Muscle of leg (tissue), 16 donors: ENCODE measurements at places on chromosomes 1 and 21. TPM values are rescaled to one million over a fixed set of nuclear protein-coding genes. Genes with fewer than 3 reads are reported as not detected.

DNA sequence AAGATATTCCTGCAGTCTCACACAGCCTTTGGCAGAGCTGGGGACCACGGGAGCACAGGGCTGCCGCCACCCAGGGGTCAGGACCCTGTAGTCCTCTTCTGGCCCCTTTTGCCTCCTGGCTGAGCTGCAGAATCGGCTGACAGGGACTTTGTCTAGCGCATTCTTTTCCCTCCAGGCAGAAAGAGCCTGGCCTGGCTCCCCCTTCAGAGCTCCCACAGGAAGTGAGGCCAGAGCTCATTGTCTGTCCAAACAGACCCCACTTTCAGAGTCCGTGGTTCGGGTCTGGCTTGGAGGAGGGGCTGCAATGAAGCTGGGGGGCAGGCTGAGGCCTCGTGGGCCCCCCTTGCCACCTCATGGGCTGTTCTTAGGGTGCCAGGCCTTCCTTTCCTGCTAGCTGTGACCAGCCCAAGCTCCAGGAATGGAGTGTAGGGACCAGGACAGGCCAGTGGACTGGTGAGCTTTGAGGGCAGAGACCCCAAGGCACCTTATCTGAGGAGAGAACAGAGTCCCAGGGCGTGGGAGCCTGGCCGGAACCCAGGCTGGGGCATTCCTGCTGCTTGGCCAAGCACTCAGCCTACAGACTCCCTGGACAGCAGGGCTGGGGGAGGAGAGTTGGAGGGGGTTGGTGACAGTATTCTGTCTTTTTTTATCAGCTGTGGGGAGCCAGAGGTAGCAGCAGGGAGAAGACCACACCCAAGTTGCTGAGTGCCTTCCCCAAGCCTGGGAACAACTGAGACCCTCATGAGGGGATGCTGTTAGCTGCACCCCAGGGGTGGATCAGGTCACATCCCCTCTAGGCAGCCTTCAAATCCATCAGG, 4.7 kb downstream of the CELSR2 start:
- DNase-seq, result peak; percentile 74

DNA sequence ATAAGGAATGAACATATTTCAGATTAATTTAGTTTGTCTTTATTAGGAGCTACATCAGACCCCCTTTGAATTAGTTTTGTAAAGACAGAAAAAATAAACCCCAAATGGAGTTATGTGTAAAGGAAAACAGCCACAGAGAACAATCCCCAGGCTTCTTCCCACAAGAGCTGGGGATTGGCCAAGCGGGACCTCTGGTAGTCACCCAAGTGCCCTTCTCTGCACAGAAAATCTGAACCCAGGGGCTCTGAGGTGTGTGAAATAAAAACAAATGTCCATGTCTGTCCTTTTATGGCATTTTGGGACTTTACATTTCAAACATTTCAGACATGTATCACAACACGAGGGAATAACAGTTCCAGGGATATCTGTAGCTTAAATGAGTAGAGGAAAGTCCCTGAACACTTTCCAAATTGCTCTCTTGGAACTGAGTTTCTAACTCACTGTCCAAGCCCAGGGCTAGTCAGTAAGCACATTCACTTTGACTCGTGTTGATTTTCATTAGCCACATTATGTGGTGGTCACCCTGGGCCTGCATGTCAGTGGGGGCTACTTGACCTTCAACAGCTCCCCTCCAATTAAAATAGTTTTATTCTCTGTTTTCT, 22.5 kb downstream of the DPT start:
- DNase-seq, result peak; percentile 54

- DNase-seq, result no peak
Measured at GRCh38 chr1:193631306-193631705, 444.9 kb upstream of the B3GALT2 start.

- no peak for DNase-seq
Measured at GRCh38 chr1:99370476-99370875, 106.2 kb downstream of the PLPPR4 start.

DNA sequence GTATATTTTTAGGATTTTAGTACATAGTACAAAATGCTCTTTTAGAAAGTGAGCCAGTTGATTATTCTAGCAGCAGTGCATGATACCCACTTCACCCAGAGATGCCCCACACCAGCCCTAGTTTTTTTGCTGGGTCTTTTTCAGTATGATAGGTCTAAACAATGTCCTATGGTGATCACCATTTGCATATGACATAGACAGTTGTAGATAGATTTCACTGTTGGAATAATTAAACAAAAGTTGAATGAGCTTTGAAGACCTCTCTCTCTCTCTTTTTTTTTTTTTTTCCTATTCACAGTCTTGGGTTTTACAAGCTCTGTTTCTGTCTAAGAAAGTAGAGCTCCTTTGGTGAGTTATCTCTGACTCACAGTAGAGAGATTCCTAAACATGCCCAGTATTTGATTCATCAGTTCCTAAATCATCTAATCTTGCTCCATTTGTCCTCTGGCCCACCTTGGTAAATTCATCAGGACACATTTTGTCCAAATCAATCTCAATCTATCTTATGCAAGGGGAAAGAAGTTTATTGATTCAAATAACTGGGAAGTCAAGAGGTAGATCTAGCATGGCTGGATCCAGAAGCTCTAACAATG, 44.7 kb upstream of the VAV3 start:
- DNase-seq, result no peak

DNA sequence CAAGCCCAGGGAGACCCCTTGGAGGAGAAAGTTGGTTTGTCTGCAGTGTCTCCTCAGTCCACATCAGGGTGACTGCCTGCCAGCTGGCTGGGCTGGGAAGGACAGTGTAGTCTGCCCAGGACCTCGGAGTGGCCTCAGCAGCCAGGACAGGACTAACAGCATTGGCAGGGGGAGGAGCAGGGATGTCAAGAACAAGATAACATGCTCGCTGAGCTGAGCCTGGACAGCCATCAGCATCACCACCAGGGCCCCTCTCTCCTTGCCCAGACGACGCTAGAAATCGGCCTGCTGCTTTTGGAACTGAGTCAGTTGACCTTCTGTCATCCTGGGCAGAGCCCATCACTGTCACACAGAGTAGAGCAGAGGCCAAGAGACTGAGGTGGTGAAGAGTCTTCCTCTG, 83.6 kb upstream of the CNTN2 start:
- no peak for DNase-seq

DNA sequence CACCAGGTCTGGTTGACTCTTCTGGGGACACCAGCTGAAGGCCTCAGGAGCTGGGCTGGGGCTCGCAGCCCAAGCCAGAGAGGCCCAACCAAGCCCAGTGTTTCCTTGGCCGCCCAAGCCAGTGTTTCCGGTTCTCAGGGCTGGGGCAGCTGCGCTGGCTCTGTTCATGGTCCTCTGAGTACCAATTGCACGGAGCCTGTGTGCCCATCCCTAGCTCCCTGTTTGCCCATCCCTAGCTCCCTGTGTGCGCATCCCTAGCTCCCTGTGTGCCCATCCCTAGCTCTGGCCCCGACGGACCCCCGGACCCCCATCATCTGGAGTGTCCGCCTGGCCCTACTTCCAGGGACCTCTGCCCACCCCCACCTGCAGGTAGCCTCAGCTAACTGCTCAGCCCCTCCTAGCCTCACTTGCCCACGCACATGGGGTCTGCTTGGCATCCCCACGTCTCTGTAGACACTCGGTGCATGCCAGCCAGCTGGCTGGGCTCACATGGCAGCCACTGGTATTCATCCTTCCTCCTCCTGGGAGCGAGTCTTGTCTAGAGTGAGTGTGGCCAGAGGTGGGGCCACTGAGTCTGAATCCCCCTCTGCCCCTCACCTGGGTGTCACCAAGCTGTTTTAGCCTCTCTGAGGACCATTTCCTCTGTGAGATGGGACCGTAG, 64.0 kb downstream of the WNT9A start:
- peak; percentile 3 for DNase-seq

DNA sequence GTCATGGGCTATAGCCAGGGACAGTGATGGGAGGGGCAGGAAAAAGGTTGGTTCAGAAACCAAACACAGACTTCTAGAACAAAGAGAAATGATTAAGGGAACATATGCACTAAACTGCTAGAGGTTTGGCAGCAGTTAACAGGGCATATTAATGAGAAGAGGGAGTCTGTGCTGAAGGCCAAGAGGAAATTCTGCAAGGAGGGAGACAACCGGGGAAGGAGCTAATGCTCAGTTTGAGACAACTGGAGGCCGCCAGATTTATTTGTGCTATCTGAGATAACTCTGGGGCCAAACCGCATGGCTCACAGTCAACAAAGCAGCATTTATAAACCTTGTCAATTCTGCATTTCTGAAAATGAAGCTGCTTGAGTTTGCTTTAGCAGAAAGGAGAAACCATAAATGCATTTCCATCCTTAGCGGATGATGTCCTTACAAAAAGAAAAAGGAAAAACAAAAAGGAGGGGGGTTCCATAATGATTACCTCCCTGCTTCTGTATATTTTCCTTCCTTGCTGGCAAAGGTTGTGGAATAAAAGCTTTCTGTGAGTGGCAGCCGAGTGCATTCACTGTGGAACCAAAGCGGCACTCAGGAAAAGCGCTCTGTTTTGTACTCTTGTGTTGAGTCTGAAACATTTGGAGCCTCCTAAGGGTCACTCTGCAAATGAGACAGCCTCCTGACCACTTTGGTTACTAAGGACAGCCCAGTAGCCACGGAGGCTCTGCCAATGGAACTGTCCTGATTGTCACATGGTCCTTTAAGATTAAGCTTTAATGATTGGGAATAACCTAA, 70.3 kb downstream of the SIM2 start:
- peak; percentile 76 for DNase-seq

DNA sequence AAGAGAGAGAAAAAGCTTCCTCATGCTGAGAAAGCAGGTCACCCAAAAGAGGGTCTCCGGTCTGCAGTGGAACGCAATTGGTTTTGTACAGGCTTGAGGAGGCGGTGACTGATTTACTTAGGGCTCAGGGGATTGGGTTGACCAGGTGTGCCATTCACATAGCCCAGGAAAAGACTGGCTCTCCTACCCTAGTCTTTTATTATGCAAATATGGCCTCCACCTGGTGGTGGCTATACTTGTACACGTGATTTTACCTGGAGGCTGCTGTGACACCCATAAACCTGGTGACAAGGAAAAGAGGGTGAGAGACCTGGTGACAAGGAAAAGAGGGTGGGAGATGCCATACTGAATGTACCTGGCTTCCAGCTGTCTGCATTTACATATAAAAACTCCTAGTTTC, 49.9 kb downstream of the DNTTIP2 start:
- no peak for DNase-seq

GRCh38 chr1:1540090-1540817, at the start of gene TMEM240:
TSS of gene TMEM240 (minus strand) at chr1:1540624. CDS start at chr1:1540346, 278 bp downstream.
- DNase-seq, result peak; percentile 91

DNA sequence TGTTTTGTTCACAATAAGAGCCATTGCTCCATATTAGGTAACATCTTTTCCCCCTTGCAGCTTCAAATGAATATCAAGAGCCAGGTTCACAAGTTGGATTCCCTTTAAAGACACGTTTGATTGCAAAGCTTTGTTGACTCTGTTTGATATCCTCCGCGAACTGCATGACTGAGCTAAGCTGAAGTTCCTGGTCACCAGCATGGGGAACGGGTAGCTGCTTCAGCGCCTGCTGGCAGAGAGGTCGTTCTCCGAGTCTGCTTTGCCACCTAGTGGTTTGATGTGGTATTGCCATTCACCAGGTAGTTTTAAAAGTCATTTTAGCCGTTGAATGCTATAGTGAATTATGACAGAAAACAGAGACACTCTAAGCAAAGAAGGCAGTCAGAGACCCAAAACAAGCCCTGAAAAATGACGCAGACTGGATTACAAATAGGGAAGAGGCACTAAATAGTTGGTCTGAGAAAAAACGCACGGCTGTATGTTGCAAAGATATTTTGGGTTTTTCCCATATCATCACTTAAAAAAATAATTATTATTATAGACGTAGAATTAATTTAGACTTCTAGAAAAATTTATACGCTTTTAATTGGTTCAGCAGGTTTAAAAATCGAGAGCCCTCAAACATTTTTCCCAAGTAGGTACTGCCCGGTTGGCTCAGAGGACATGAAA, 193.5 kb upstream of the FMN2 start:
- DNase-seq, result peak; percentile 88

DNA sequence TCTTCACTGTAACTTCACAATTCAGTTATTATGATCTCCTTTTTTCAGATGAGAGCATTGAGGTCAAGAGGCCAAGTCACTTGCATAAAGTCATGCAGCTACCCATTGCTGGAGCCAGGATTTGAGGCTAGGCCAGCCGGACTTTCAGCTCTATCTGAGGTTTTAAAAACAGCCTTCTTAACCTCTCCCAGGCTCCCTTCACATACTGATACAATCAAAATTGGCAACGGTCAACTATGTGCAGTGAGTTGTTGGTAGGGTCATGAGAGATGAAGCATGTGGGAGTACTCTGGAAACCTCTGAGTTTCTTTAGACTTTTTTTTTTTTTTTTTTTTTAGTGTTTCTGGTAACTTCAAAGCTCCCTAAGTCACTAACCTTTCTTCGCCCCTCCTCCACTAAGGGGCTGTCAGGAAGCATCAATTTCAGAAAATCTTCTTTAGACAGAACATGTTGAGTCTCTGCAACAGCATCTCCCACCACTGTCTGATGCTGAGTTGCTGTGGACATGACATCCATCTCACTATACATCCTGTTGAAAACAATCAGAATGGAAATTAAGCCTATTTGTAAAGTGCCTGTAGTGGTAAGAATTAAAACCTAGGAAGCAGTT, 201.8 kb downstream of the SIPA1L2 start:
- no peak for DNase-seq

GRCh38 chr1:203166192-203166940, 9.3 kb downstream of the MYBPH start:
- DNase-seq, result peak; percentile 16

DNA sequence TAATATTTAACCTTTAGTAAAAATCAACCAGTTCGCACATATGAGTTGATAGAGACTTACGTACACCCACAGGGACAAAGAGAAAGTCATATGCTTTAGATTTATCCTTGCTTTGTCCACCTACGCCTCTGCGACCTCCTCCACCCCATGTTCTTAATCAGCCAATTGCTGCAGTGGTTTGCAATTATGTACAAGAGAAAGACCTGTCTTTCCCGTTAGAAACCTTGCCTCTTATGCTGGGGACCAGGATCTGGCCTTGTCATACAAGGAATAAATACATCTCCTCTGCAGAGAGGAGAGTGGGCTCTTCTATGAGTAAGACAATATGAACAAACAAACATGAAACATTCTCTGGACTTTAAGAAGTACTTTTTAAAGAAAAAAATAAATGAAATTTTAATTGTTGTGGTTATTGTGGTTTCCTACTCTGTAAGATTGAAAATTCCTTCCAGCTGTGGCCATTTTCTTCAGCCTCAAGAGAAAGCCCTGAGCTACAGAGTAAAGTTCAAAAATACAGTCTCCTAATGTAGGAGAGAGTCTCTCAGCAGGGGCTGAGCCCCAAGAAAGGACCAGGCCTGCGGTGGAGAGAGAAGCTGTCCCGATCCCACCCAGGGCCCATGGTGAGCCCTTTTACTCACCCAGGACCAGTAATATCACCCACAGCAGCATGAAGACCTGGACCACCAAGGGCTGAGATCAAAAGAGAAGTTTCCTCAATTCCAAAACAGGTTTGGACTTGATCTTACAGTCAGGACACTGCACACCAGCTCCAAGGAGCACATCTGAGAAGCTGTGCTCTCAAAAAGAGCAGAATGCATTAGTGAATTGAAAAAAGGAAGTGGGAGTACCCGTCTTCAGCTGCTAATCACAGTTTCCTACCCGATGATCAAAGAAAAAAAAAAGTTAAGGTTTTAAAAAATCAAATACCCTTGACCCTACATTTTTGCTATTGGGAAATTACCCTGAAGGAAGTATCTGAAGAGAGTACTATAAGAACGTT, at the start of gene FCRL5:
Gene FCRL5 (minus strand): TSS at position 822 of the 1,000 bp plus-strand sequence. CDS start 153 bp downstream, at position 669.
- no peak for DNase-seq

Gene HCRTR1
- total RNA-seq, result 0.04 TPM

Gene KIAA1614
- 11.7 TPM for total RNA-seq

Gene PLEKHO1
- total RNA-seq, result 64.6 TPM

Gene C1orf105
- 105 TPM for total RNA-seq

Gene ASCL5
- total RNA-seq, result 0.04 TPM

Gene SEMA4A
- 2.5 TPM for total RNA-seq

Gene SIK1
- total RNA-seq, result 2.7 TPM

Gene CCDC181
- 0.66 TPM for total RNA-seq

Gene S100A14
- total RNA-seq, result 0.18 TPM

Gene SPRR2G
- total RNA-seq, result not detected

Gene DDR2
- total RNA-seq, result 58.2 TPM
